ENCODE measurements at places on chromosomes 4 and X.

DNA sequence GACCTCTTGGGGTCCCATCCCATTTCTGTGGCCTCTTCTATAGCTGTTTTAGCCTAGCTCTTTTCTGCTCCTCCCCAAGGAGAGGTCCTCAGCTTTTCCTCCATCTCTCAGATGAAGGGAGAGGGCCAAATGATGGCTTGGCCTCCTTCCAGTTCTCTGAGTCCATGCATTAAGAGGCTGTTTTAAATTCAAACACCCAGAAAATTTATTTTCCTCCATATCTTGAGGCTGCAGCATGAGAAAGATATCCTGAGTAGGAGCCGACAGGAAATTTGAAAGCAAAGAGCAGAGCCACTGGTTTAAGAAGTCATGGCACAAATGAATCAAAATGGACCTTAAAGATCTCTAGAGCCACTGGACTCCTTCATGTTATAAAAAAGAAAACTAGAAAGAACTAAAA is 558.8 kb downstream of the MID1IP1 start:
- no peak for DNase-seq

DNA sequence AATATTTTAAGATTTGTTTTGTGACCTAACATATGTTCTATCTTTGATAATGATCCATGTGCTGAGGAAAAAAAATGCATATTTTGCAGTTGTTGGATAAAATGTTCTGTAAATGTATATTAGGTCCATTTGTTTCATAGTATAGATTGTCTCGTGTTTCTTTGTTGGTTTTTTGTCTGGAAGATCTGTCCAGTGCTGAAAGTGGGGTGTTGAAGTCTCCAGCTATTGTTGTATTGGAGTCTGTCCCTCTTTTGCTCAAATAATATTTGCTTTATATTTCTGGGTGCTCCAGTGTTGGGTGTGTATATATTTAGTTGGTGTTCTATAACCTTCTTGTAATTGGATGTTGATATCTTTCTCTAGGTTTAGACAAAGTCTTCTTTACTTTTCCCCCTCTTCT is 53.2 kb upstream of the FRMPD3 start:
- no peak for DNase-seq

GRCh38 chrX:111035991-111036390 is 60.0 kb upstream of the PAK3 start:
- DNase-seq: no peak

GRCh38 chr4:36351082-36351666 is 69.8 kb downstream of the DTHD1 start:
- peak; percentile 31 for DNase-seq

DNA sequence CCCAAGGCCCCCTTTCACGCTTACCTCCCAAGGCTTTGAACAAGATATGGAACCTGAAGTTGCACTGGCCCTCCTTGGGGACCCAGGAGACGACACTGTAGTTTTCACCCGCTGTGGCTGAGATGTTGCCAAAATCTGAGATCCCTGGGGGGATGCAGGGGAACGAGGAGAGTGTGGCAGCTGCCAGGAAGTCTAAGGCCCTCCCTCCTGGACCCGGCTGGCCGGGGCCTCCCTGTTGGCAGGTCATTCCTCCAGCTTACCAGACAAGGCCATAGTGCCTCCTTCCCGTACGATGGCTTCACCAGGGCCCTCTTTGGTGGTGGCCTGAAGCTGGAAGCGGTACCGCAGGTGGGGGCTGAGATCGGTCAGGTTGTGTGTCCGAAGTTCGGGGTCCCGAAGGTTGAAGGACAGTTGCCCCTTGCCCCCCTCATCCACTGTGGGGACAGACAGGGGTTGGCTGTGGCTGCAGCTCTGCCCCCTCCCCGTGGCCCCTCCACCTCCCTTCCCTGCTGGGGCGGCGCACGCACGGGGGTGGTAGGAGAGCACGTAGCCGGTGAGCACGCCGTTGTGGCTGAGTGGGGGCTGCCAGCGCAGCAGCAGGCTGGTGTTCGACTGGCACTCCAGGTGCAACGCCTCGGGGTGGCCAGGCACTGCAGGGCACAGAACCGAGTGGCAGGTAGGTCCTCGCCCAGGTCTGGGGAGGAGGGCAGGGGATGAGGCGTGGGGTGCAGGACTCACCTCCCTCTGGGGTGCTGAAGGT is 21.2 kb downstream of the L1CAM start:
- no peak for DNase-seq

GRCh38 chr4:2732526-2732925 is 23.6 kb downstream of the TNIP2 start:
- no peak for DNase-seq

DNA sequence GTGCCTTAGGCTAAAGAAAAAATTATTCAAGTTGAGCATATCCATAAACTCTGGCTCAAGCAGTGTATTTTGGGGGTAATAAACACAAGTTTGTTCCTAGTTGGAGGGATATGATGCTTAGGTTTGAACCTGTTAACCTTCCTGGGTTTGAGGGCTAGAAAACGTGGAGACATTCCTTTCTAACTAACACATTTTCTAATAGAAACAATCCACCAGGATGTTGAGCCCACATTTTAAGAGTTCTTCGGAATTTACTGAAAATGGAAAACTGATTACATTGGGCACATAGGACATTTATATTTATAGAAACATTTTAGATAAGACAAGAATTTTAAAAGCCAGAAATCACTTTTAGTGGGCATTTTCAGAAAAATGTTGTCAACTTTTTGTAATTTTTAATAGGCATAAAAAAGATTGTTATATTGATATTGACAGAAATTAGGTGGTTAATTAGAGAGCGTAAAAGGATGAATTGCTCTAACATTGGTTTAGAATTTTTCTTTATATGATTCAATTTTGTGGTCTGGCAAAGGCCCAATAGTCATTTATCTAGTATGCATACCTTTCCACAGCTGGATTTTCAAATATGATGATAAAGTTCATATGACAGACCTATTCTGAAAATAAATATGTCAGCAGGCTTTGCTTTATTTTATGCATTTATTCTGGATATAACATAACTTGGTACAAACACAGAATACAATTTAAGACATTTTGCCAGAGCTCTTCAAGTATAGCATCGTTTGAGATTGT is 49.2 kb downstream of the CEP44 start:
- DNase-seq: no peak
